ENCODE measurements at places on chromosomes 7 and 10.
A peak's percentile ranks its signal among the peaks of the same experiment; 100 is the strongest.

DNA sequence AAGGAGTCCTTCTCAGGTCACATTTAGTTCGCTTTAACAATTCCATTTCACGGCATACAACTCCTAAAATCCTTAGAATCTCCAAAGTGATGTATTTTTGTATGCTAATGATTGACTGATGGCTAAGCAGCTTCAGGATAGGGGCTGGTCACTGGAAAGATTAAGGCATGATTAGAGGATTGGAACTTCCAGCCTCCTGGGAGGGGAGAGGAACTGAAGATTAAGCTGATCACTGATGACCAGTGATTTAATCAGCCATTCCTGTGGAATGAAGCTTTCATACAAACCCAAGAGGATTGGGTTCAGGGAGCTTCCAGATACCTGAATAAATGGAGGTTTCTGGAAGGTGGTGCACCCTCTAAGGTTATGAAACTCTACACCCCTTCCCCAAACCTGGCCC is 123.9 kb upstream of the CDK13 start:
- no peak for DNase-seq

DNA sequence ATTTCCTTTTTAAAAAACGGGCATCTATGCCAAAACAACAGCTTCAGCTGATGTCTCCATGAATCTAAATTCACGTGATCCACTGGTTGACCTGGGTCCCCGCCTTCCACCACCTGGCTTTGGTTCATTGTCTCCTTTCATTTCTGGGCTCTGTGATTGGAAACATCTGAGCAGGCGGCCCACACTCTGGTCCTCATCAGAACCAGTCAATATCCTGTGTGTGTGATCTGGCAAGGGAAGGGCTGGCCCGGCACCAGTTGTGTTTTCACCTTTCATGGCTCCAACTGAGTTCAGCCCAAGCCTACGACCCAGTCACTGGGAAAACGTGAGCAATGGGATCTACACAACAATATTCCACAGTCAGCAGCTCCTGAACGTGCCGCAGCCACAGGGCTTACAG is 46.2 kb downstream of the PARP12 start:
- no peak for DNase-seq

DNA sequence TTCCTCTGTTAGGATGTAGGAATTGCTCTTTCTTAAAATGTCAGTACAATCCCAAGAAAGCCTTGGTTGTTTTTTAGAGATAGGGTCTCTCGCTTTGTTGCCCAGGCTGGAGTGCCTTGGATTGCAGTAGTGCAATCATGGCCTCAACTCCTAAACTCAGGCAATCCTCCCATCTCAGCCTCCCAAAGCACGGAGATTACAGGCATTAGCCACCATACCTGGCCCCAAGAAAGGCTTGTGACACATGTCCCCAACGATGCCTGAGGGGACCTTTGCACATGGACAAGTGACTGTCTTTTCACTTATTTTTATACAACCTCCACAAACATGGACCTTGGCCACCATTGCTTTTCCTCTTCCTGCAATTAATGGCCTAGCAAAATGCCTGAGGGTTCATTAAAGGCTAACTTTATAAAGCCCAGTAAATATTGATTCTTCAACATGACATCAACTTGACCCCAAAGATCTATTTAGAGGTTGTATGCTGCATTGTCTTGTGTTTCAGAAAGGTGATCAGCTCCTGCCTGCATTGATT is 10.0 kb upstream of the SPOCK2 start:
- no peak for DNase-seq

DNA sequence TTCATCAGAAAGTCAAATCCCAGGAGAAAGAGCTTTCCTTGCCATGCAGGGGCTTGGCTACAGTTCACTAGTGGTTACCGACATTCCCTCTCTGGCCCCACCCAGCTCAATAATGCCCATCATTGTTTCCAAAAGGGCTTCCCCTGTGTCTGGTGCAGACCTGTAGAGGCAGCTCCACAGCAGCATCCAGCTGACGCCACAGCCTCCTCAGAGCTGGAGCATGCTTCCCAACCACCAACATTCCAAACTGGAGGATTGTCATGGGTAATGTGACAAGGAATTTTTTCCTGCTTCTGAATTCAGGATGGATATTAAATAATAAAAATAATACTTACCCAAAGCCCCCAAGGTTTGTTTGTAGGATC is 77.4 kb downstream of the ZNF365 start:
- DNase-seq: no peak

DNA sequence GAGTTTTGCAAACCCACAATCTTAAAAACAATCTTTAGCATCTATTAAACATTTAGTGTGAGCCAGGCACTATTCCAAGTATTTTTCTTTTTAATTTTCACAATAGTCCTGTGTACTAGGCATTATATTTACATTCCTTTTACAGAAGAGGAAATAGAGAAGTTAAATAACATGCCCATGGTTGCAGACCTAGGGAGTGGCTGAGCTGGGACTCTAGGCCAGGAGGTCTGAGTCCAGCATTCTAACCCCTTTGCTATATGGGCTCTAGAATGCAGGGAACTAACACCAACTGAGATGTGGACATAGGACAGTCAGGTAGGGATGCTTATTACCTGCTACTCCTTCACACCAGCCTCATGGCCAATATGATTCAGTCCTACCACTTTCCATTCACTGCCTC is 243.8 kb downstream of the XPNPEP1 start:
- DNase-seq: no peak

DNA sequence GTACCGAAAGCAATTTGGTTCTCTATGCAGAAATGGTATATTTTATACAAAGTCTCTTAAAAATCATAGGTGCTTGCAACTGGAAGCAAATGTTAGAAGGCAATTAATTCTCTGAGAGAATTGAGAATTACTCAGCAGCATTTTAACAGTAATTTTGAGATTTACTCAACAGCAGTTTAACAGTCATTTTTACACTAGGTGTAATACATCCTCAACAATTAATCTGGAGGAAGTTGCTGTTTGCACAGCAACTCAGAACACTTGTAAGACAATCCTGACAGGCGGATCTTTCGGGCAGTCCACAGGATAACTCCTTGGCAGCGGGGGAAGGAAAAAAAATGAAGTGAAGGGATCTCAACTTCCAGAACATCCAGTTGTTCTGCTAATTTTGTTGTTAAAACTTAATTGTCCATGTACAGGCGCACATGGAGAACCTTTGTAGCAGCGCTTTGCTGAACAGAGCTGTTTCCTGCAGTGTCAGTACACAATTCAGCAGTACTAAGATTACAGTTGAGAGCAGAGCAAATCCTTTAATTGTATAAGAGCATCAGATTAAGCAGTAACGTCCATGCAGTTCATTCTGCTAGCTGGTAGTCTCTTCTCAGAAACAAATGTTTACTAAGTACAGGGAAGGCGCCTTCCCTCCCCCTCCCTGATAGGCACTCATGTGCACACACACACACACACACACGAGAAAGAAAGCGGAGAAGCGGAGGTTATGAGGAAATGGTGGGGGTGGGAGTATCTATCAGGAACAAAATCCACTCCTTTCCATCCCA is 43.8 kb downstream of the ENO4 start:
- no peak for DNase-seq

DNA sequence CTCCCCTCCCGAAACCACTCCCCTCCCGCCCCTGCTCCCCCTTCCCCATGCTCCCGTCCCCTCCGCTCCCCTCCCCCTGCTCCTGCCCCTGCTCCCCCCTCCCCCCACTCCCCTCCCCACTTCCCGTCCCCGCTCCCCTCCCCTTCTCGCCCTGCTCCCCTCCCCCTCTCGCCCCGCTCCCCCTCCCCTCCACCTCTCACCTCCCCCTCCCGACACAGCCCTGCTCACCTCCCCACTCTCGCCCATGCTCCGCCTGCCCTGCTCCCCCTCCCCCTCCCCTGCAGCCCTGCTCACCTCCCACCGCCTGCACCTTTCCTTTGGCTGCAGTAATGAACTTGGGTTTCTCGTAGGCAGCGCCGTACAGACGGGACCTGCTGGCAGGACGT is 49.9 kb upstream of the NKX6-2 start:
- DNase-seq: no peak

GRCh38 chr7:125253452-125254190 is 324.0 kb upstream of the POT1 start:
- no peak for DNase-seq

DNA sequence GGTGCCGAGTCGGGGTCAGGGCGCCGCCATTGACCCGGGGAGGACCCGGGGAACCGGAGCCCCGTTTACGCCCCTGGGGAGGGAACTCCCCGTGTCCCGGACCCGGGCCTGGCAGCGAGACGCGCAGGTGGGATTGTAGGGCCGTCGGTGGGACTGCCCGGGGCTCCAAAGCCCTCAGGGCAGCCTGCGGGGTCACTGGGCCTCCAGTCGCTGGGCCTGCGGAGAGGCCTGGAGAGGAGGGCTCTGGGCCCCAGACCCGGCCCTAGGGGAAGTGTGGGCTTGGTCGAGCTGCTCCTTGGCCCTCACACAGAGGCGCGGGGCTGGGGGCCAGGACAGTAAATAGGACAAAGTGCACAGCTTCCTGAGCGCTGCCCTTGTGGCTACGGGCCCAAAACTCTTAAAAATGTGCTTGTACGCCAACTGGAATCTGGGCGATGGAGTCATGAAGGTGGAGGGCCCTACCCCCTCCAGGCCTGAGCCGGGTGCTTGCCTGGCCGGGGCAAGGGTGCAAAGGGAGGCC is 657 bp downstream of the ECHDC3 start:
- DNase-seq: peak; percentile 77
